Activated naive CD8-positive, alpha-beta T cell treated with anti-CD3 and anti-CD28 coated beads, Interleukin-2, amount 50 U/mL, for 24 hours (primary cell): ENCODE measurements at places on chromosomes 6 and 20.

DNA sequence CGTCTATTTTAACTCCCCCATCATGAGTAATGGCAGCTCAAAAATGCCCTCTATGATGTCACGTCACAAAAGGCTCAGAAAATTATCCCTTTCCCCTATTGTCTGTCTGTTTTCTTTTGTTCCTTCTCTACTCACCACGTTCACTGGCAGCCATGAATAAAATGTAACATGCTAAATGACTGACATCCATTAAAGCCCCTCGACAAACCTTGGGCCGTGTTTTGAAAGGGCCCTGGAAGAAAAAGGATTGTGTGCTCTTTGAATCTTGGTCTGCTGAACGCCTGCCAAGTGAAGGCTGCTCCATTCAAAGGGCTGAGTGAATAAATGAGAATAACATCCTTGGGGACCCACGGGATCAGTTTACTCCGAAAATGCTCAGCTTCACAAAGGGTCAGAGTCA, 118.7 kb downstream of the RPS12 start:
- no peak for DNase-seq

- no peak for DNase-seq
These were observed 139.8 kb downstream of the KHDC1L start for GRCh38 chr6:73085443-73085871.

DNA sequence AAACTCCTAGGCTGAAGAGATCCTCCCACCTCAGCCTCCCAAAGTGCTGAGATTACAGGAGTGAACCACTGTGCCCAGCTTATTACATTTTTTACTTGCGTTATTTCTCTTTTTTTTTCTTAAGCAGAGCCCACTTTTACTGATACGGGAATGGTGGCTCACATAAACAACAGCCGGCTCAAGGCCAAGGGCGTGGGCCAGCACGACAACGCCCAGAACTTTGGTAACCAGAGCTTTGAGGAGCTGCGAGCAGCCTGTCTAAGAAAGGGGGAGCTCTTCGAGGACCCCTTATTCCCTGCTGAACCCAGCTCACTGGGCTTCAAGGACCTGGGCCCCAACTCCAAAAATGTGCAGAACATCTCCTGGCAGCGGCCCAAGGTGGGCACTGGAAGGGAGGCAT, 10.5 kb downstream of the CAPN11 start:
- DNase-seq: no peak

DNA sequence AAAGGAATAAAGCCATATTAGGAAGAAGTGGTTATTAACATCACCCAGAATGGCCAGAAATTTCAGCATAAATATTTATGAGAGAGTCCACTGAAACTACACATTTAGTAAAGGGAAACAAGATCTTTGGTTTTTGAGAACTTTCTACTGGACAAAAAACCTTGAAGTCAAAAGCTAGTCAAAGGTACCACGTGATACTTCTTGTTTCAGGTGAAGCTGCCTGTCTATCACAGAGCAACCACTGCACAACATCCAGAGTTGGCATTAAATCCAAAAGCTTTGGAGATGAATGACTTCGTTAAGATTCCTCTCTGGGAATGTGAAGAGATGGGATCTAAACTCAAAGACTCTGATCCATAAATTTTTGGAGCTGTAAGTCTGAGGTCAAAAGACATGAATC, 137.0 kb downstream of the KCNQ5 start:
- DNase-seq: no peak

DNA sequence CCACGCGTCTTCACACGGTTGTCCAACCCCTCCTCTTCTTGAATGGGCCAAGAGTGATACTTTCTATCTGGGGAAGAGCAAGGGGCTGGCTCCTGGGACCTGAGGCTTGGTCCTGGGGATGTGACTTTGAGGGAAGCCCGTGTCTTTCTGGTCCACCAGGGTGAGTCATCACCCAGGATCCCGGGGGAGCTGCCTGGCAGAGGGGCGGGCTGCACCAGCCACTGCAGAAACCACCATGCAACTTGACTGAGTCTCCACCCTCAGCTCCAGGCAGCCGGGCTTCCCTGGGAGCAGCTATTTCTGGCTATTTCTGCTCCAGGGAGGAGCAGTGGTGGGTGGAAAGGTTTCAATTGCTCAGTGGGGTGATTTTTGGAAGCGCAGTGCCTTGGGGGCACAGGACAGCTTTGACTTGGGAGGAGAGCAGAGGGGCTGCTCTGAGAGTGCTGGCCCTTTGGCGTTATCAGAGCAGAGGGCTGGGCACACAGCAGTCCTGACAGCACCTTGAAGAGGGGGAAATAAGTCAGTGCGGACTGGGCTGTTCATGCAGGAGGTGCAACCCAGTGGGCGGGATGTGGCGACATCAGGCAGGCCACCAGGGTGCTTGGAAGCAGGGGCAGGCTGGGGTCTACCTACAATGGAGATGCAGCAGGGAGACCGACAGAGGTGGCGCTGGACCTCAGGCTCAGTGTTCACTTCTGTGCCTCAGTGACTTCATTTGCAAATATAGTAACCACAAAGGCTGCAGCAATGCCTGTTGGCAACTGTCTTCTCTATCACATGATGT, 45.1 kb upstream of the FAM83D start:
- DNase-seq: no peak

GRCh38 chr6:978937-979685, 286.2 kb upstream of the EXOC2 start:
- DNase-seq: no peak

- no peak for DNase-seq
These were observed 581.8 kb downstream of the CD109 start for GRCh38 chr6:74277777-74278186.
